CD4-positive, alpha-beta T cell (primary cell): ENCODE measurements at places on chromosomes 2 and 18.

DNA sequence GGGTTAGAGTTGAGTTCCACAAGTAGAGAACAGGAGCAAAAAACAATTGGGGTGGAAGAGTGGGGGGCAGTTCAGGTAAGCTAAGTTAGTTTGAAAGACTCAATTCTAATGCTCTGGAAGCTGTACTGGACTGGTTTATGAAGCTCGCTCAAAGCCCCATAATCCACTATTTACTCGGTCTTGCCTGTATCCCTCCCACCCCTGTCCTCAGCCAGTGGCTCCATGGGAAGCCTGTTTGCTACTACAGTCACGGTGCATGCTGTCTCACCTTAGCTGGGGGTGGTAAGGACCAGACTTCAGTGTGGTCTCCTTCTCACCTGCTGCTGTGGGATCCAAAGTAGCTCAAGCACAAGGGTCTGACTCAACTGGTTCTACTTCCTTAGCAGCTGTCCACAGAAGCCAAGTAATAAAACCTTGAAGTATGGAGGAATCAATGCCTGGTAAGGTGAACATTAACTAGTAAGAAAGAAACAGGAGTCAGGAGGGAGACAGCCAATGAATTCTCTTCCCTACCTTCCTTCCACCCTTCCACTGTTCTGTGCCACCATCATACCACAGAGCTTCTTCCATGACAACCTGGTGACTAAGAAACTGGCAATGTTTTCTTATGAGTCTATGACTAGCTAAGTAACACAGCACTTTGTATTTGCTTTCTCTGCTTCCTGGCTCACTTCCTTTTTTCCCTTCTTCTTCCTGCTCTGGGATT, 230.8 kb downstream of the SRBD1 start:
- DNase-seq: no peak

DNA sequence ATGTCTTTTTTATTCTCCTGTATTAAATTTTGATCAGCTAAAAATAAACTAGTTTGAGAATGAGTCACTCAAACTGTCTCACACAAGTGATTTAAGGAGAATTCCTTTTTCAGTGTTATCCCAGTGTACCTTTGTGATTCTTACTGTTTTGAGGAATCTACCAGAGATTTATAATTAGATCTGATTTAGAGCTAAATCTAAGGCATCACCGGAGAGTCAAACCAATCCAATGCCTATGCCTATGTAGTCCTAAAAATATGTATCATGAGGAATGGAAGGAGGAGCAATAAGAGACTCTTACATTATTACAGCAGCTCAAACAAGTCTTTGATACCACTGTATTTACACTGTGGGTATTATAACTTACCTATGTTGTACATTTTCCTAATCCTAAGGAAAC, 63.4 kb upstream of the CYP20A1 start:
- DNase-seq: no peak

GRCh38 chr2:186399082-186399644, 86.9 kb upstream of the ZC3H15 start:
- no peak for DNase-seq

DNA sequence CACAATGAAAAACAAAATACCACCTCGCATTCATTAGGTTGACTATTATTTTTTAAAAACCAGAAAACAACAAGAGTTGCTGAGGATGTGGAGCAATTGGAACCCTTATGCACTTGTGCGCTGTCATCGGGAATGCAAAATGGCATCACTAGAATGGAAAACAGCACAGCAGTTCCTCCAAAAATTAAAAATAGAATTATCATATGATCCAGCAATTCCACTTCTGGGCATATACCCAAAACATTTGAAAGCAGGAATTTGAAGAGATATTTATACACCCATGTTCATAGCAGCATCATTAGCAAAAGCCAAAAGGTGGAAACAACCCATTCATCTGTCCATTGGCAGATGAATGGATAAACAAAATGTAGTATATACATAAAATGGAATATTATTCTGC, 11.9 kb upstream of the NMUR1 start:
- DNase-seq: no peak

- DNase-seq: no peak
Measured at GRCh38 chr2:44947028-44947375, 5.5 kb downstream of the SIX3 start.

DNA sequence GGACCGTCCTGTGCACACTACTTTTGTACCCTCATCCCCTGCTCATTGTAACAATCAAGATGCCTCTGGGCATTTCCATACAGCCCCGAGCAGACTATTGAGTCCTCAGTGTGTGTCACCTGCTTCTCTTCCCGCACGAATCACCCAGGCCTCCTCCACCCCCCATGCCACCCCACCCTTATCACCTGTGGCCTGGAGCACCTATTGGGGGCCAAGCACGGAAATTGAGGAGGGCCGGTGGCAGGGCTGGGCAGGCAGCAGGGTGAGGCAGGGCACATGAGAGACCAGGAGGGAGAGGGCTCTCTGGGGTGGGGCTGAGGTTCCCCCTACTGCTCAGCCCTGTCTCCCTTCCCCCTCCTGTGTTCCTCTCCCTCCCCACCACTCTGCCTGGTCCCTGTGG, 4.3 kb upstream of the NIFK start:
- no peak for DNase-seq
